Stimulated activated naive CD4-positive, alpha-beta T cell (primary cell): ENCODE measurements at places on chromosomes 5 and 9.

- DNase-seq, result peak; percentile 66
These were observed at the start of gene RUFY1 for GRCh38 chr5:179550511-179551342. Gene RUFY1 (plus strand): TSS chr5:179550554. CDS start chr5:179550570, 16 bp downstream.

DNA sequence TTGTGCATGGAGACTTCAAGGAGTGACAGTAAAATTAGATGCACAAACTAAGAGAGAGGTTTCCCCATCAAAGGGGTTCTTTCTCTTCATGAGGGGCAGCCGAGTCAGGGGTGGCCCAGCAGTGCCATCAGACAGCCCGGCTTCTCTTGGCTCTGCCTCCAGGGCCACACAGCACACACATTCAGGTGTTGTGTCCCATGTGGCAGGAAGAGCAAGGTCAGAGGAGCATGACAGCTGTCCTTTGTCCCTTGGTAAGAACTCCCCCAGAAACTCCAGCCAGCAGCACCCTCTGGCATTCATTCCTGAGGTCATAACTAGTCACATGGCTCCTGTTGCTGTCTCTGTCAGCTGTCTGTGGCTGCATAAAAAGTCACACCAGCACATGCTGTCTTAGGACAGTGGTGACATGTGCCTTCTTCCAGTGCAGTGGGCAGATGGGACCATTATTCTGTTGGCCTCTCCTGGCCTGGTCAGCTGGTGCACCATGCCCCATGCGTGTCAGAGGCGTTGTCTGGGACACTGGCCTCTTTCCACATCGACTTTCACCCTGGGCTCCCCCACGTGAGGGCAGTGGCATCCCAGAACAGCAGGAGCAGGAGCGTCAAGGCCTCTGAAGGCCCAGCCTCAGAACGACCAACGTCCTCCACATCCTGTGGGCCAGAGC, 78.4 kb upstream of the OTULINL start:
- DNase-seq, result no peak

- no peak for DNase-seq
These were observed 51.5 kb downstream of the SV2C start for GRCh38 chr5:76134646-76135045.

DNA sequence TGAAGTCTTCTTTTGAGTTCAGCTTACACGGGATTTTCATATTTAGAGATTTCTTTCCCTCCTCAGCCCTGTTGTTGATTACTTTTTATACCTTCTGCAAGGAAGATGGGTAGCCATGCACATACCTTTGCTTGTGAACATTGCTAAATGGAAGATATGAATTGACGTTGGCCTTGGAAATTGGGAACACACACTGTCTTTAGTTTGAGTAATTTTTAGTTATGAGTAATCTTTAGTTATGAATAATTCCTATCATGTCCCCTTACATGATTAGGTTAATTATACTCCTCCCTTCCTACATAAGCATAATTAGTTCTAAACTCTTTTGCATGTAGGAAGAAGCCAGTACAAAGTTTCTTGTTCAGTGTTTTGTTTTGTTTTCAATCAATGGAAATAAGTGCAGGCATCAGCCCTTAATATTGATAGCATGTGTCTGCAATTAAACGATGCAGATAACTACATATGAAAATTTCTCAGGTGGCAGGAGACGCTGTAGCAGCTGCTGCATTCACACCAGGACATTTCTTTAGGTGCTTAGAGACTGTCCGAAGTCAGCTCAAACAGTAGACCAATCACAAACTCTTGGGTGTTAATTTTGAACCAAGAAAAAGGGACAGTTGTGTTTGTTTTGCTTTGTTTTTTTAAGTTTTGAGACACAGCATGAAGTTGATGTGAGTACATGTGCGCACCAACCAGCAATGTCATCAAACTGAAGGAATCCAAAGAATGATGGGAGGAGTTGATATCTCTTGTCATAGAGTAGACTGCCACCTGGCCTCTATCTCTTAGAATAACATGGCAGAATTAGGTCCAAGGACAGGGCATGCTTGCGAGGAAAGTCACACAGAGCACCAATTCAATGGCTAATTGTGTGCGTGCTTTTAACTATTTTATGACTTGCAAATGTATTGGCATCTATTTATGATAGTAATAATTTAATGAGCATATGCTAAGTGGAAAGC, 51.4 kb downstream of the SMARCA2 start:
- DNase-seq, result peak; percentile 17

GRCh38 chr5:172486912-172487311, 32.6 kb upstream of the SH3PXD2B start:
- no peak for DNase-seq

- no peak for DNase-seq
These were observed 539.1 kb downstream of the CDK5RAP2 start for GRCh38 chr9:120040896-120041295.

GRCh38 chr5:42268630-42269029, 154.6 kb upstream of the GHR start:
- DNase-seq, result no peak

- DNase-seq, result no peak
These were observed 753 bp upstream of the STC2 start for GRCh38 chr5:173328844-173329490.

DNA sequence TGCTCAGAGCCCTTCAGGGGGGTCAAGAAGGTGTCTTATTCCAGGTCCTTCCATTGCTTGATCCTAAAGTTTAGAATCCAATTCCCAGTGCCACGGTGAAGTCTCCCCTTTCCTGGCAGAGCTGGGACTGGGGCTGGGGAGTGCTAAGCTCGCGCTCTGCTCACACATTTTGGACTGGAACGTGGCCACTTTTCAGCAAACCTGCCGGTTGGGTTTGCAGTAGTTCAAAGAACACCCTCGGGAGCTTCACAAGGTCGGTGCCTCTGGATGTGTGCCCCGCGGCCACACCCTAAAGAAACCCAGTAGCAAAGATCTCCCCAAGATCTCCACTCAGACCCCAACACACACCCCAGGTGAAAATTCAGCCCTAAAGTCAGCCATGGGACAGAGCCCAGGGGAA, at the start of gene C9orf152:
TSS of gene C9orf152 (minus strand) at position 129 of the 400 bp plus-strand sequence. CDS start 580 bp downstream, outside the sequence.
- no peak for DNase-seq

DNA sequence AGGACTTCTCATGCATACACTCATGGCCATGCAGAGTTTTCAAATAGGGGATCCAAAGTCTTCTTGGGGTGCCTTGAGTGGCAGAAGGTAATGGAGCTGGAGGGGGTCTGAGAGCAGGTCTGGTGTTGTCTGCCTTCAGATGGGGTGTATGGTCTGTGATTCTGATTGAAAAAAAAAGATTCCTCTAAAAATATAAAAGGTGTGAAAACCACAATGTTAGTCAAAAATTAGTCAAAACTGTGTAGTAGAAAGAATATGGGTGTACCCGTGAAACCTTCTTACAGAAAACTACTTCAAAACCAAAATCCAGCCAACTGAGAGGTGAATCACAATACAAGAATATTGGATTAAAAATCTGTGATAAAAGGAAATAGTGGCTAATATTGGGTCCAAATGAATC, 20.1 kb downstream of the DOCK2 start:
- DNase-seq, result no peak

- no peak for DNase-seq
These were observed 36.7 kb downstream of the GPR21 start for GRCh38 chr9:123070198-123070597.

DNA sequence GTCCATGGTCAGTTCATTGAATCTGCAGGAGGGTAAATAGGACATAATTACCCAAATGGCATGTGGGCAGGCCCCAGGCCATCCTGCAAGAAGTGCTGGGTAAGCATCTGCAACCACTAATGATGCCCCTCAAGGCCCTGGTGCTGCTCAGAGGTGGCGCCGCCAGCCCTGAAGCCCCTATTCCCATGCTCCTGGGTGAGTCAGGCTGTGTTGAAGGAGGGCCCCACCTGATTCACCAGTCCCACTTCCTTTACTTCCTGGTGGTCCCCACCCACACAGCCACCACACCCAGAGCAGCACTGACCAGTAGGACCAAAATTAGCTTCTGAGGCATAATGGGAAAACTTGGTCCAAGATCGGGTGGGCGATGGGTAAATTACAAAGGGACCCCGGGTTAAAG, 120.4 kb upstream of the SPRY4 start:
- no peak for DNase-seq

GRCh38 chr9:128103589-128103962, 24.0 kb downstream of the PTGES2 start:
- DNase-seq, result peak; percentile 30

GRCh38 chr5:132027027-132027426, 15.6 kb upstream of the ACSL6 start:
- DNase-seq, result no peak

GRCh38 chr9:117120061-117120460, 294.8 kb downstream of the ASTN2 start:
- DNase-seq, result no peak

- no peak for DNase-seq
These were observed 41.2 kb downstream of the RCL1 start for GRCh38 chr9:4833781-4834560.

GRCh38 chr5:10778179-10778910, 17.3 kb upstream of the DAP start:
- no peak for DNase-seq

DNA sequence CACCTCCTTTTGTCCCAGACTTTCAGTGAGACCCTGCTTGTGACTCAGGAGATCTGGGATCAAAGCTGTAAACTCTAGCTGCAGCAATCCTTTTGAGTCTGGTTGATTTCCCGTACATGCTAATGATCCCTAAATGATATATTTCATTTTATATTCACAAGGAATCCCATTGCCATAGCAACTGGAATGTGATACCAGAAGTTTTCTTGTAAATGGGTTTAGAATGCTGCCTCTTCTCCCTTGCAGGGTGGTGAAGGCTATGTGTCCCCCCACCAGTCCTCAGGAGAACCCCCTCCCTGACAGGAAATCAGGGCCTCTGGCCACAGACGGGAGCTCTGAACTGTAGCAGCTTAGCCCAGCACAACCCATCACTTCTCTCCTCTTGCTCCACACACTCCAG, 215.0 kb downstream of the FSTL4 start:
- DNase-seq, result no peak

GRCh38 chr9:89446961-89447310, 51.0 kb downstream of the SEMA4D start:
- DNase-seq, result no peak

- DNase-seq, result no peak
These were observed 362.8 kb downstream of the SEMA5A start for GRCh38 chr5:9182899-9183695.

DNA sequence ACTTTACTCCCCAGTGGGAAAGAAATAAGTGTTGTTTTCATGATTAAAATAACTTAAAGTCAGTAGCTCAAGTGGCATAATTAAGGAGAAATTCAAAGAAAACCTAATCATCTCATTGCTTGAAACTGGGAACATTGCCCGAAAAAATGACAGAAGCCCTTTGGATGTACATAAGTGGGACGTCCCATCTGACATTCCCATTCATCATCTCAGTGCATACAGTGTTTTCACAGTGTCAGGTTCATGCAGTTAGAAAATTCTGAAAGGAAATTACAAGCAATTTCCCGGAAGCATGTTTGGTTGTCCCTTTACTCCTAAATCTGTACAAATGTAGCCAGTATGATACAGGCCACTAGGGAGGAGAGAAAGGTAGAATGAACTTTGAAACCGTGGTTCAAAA, 95.6 kb downstream of the ADAMTS16 start:
- DNase-seq, result no peak

DNA sequence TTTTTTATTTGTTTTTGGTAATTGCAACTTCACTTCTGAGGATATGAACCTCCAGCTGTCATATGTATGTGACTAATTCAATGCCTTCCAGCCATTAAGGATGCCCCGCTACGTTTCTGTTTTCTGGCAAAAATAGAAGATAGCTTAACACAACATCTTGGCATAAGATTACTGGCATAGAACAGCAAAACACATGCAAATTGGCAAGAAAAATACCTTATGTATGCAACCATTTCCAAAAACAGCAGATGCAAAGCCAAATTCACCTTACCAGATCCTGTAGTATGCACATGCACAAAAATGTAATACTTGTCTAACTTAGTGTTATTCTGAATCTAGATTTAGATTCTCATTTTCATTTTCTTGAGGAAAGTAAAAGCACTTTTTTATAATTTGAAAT, 461.1 kb upstream of the CYLC2 start:
- no peak for DNase-seq

GRCh38 chr5:143086908-143087637, 316.4 kb downstream of the NR3C1 start:
- no peak for DNase-seq

DNA sequence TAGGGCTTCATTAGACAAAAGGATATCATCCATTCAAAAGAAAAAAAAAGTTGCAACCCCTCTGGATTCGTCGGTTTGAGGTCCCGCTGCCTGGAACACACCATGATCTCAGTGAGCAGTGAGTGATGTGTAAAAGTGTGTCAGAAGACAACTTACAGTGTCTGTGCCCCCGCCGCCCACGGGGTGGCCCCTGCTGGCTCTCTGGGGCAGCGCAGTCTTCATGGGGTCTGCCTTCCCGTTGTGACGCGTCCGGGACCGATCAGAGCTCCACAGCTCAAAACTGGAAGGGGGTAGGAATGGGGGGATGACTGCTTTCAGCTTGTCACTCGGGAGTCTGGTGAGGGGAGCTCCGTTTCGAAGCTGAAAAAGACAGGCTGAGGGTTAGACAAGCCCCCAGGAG, 22.6 kb downstream of the ANKS6 start:
- DNase-seq, result no peak

DNA sequence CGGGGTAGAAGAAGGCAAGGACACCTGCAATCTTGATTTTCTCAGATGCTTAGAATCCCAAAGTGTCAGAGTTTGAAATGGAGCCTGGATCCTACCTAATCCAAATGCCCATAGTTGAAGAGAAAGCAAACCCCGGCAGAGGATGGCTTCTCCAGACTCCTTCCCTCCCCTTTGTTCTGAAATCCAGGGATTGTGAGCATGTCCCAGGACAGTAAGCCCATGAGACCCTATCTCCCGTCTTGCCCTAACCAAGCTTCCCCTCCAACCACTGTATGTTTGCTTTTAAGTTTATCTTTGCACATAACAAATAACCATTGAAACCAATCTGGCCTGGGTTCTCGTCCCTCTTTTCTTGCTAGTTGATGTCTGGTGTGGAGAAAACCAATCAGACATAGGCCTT, 78.3 kb upstream of the NIPAL4 start:
- no peak for DNase-seq

DNA sequence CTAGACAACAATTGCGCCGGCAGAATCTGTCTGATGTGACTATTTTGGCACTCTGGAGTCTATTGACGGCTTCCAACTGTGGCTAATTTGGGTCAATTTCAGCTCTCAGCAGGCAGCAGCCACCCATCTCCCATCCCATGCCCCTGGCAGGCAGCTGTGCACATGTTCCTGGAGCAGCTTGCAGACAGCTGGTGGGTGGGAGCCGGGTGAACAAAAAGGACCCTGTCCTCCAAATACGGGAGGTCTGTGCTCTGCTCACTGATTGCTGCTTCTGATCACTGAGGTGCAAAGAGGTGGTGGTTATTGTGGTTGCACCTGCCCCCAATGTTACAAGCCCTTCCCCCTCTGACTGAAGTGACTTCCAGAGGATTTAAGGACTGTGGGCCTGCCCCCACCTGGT, 45.0 kb upstream of the N4BP3 start:
- DNase-seq, result no peak

DNA sequence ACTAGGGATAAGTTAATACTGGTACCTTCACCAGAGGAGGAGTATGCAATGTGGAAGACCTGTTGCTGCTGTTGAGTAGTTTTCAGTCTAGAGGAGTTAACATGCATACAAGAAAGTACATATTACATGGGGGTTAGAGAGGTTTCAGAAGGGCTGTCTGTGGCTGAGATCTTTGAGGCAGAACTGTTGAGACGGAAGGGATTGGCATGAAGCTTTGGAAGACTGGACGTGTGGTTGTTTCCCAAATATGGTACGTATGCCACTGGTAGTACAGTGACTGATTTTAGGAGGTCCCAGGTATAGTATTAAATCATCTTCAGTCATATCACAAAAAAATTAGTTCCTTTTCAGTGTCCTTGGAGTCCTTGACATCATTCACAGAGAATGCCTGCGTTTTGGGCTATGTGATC, 17.6 kb downstream of the TNFAIP8 start:
- no peak for DNase-seq

GRCh38 chr9:125889112-125889475, 141.9 kb downstream of the PBX3 start:
- peak; percentile 37 for DNase-seq
